Epithelial cell of prostate (primary cell): ENCODE measurements at places on chromosomes 13 and 19.

- DNase-seq: no peak
These were observed 17.6 kb upstream of the KLK4 start for GRCh38 chr19:50928831-50929230.

- no peak for DNase-seq
These were observed 54.1 kb upstream of the PEG3 start for GRCh38 chr19:56894626-56895025.

DNA sequence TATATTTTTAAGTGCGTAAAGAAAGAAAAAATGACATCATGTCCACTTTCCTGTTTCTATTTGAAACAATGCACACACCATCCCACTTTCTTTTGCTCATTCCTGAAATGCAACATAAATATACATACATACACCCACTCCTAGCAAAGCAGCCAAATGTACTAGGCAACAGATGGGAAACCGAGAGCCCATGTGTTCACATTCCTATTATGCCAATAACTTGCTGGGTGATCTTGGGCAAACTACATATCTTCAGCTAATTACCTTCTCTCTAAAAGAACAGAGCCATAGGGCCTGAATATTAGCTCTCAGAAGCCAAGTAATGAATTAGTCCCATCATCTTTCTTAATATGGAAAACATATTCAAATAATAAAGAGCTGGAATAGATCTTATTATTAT, 610.6 kb upstream of the ATXN8OS start:
- DNase-seq: no peak

DNA sequence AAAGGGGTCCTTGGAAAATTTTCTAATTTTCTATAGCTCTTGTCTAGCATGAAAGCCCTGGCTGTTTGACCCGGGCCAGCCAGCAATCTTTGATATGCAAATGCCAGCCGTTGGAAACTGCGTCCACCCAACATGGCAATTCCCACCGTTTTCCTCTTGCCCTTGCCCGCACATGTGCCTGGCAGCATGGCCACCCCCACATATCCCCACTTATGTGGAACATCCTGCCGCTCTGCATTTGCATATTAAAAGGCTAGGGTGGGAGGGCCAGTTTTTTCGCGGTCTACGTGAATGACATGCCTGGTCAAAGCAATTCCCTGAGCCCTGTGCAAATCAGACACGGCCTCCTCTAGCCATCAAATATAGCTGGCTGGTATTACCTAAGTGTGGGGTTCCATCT, 110.3 kb upstream of the TDRD3 start:
- no peak for DNase-seq

DNA sequence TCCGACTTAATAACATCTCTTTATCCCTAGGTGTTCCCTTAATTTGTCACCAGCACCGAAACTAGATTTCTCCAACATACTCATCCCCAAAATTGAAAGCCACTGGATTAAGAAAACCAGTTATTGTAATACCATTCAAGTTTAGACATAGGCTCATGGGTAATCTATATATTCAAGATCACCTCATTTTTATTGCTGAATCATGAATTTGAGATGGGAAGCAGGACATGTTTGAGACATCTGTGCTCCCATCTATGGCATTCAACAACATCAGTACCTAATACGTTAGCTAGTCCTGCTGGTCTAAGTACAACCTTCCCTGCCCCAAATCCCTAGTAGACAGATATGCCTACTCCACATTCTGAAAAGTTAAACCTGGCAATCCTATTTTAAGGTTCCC, 820.6 kb downstream of the PCDH9 start:
- no peak for DNase-seq

DNA sequence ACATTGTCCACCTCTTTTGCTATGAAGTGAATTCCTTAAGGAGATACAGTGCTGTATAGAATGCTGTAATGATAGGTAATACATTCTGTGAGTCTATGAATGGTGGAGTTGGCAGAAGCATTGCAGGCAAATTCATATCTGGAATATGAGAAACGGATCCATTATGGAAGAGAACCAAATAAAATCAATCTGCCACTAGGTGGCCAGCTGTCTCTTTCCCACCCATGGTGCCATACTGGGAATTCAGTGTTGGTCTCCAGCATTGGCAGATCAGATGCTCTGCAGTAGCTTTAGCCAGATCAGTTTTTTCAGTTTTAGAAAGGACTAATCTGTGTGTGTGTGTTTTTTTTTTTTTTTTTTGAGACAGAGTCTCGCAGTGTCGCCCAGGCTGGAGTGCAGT, 27.6 kb downstream of the DNAJC3 start:
- DNase-seq: no peak

- no peak for DNase-seq
These were observed 38.9 kb downstream of the COL4A1 start for GRCh38 chr13:110268061-110268460.

GRCh38 chr13:100131863-100132574, 43.1 kb downstream of the PCCA start:
- DNase-seq: peak; percentile 22

DNA sequence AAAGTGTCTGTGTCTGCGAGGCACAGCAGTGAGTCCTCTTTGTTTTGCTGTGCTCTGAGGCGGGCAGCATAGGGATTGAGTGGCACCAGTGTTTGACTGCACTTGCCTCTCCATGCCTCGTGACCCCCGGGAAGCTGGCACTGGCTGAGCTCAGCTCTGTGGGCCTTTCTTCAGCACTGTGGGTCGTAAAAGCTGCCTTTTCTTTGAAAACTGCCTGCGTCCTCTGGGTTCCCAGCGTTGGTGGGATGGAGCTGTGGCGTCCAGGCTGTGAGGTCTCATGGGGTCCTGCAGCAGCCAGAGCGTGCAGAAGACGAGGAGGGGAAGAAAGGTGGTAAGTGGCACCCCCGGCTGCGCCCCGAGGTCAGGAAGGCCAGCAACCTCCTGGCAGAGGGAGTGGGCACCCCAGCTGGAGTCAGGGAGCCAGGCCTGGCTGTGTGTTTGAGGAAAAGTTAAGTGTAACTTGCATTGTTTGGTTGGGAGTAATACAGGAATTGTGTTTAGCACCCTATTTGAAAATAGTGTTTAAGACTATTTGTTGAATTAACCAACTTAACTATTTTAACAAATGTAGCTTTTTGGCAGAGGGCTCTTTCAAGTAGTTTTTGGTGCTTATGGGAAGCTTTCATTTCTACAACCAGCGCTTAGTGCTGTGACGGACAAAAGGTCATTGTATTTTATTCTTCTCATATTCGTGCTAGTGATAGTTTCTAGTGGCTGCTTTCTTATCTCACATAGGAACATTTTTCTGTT, 79.3 kb upstream of the TEX29 start:
- no peak for DNase-seq

DNA sequence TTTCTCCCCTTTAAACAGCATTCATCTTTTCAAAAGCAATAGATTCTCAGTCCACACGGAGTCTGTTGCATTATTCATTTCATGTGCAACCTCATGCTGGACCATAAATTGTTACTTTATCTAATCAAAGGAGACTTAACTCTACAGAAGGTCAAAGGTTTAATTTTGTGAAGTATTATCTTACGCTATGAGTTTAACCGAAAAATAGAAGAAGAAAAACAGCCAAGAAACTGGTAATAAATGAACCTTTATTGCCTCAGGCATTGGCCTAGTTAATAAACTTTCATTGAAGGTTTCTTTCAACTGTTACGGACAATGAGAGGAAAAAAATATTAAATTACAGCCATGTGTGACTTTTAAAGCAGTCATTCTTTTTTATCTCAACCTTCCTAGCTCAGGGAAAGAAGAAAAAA, 223.6 kb downstream of the DACH1 start:
- no peak for DNase-seq

GRCh38 chr19:10553943-10554381, 10.3 kb downstream of the ATG4D start:
- DNase-seq: peak; percentile 54

- DNase-seq: no peak
These were observed 318.9 kb upstream of the HTR2A start for GRCh38 chr13:47215736-47216135.

GRCh38 chr13:98853771-98854221, 101.3 kb upstream of the SLC15A1 start:
- DNase-seq: peak; percentile 5

GRCh38 chr19:21022996-21023395, 2.5 kb downstream of the ZNF430 start:
- peak; percentile 85 for DNase-seq

DNA sequence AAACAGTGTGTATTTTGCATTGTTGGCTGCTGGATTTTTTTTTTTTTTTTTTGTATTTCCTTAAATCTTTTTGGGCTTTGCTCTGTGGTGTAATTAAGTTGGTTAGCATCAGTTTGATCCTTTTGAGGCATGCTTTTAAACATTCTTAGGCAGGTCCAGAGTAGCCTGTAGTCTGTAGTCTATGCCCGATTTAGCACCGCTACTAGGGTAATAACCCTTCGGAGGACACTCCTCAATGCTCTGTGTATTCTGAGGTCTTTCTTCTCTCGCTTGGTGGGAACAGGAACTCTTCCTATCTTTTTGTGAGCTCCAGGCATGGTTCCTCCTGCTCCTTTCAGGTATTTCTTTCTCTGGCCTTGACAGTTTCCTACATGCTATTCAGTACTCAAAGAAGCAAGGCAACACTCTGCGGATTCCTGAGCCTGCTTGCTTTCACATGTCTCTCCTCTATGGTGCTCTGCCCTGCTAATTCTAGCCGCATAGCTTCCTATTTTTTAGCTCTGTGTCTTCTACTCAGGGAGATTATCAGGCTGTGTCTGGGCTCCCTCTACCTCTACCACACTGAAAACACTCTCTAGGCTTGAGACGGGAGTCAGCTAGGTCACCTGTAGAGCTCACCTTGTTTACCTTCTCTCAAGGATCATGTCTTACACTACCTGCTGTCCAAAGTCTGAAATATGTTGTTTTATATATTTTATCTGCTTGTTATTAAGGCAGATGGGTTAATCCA, 195.1 kb downstream of the NDFIP2 start:
- no peak for DNase-seq

- no peak for DNase-seq
These were observed 405.1 kb downstream of the FOXO1 start for GRCh38 chr13:40261336-40261735.

DNA sequence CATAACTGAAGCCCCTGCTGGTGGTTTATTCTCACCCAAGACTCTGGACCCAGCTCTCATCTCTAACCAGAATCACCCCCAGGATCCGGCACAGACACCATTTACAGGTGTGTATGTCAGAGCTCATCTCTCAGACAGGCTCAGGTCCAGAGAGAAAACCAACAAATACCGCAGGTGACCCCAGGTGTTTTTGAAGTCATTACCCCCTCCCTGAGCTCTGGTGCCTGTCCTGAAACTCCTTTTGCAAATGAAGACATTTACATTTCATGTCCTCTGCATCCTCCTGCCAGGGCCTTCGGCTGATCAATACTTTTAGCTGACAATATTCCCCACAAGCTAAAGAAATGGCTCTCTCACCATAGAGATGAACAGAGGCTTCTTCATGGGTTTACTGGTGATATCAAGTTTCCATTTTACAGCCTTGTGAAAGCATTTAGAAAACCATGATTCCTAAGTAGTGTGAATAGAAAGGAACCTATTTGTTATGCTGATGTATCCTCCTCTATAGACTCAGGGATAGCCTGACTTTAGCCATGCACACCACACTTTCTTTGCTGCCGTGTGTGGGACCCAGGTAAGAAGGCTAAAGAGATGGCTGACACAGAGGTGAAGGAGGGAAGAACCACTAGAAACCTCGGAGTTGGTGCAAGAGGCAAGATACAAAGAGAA, 131.3 kb downstream of the KCTD15 start:
- DNase-seq: no peak

DNA sequence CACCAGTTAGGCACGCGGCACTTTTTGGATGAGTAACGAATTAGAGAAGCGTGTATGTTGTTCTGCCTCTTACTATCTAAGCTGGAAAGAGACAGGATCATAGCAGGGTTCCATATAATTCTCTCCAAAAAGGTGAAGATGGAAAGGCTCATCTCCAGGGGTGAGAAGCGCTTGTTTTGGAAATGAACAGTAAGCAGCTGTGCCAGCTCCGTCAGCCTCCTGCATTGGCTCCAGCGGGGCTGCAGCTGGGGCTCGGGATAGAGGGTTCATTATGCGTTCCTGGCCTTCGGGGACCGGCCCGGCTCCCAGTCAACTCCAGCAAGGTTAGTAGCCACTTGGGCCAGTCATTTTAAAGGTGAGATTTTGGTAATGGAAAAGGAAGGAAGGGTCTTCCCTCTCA, 155.5 kb downstream of the COL4A1 start:
- DNase-seq: no peak

DNA sequence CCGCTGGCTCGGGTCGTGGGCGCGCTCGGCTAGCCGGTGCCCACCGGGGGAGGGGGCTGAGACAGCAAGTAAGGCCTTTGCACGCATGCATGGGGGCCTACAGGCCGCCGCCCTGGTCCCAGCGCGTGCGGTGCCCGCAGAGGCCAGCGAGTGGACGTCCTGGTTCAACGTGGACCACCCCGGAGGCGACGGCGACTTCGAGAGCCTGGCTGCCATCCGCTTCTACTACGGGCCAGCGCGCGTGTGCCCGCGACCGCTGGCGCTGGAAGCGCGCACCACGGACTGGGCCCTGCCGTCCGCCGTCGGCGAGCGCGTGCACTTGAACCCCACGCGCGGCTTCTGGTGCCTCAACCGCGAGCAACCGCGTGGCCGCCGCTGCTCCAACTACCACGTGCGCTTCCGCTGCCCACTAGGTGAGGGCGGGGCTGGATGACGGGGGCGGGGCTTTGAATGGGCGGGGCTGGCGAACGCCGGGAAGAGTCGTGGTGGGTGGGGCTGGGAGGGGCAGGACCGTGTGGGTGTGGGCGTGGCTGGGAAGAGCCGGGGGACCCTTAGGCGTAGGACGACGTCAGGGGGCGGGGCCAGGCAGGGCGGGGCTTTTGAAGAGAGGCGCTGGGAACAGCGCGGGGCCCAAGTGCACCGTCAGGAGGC, 2.1 kb downstream of the CILP2 start:
- DNase-seq: peak; percentile 5

DNA sequence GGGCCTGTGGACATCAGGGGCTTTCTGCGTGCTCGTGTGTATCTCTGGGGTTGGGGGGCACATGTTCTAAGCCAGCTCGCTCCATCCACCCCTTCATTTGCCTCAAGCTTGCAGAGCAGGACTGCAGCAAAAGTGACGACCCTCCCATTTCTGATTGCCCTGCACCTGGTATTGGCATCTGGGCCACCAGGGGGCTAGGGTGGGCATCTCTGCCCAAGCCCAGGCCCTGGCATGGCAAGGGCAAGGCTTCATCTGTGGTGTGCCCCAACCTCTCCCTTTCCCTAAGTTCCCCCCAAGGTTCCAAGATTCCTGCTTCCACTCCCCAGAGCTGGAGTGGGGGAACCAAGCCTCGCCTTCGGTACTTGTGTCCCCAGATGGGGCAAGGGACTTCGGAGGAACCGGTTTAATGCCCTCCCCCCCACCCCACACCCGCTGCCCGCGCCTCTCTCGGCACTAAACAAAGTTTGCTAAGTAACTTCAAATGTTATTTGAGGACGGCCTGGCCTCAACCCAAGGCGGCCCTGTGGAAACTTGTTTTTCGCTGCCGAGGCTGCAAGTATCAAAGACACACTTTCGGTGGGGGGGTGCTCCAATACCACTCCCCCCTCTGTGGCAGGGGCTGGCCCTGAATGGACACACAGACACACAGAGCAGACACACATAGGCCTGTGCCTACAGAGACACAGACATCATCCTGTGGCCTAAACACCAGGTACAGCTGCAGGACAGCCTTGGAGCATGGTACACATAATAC, 12.2 kb downstream of the NFIX start:
- no peak for DNase-seq

- no peak for DNase-seq
These were observed 263.9 kb downstream of the UQCRFS1 start for GRCh38 chr19:28949027-28949426.
